ENCODE measurements at places on chromosomes 16 and 17. TPM values are rescaled to one million over a fixed set of nuclear protein-coding genes. Genes with fewer than 3 reads are reported as not detected.

The CLEC3A gene
- not detected for total RNA-seq

The PDILT gene
- not detected for total RNA-seq

The C16orf92 gene
- total RNA-seq, result not detected

The TMEM114 gene
- not detected for total RNA-seq

The KLHL10 gene
- not detected for total RNA-seq

The C17orf50 gene
- not detected for total RNA-seq

The LITAFD gene
- not detected for total RNA-seq

The PNMT gene
- 1.2 TPM for total RNA-seq

The GRB7 gene
- not detected for total RNA-seq

The TBC1D3H gene
- total RNA-seq, result not detected

The EMP2 gene
- not detected for total RNA-seq

The HSBP1 gene
- 26.7 TPM for total RNA-seq

The CHST4 gene
- total RNA-seq, result not detected

The INPP5K gene
- 193 TPM for total RNA-seq

The VAT1L gene
- total RNA-seq, result not detected

The HSPB9 gene
- total RNA-seq, result not detected

The CCL8 gene
- not detected for total RNA-seq
